ENCODE measurements at places on chromosomes 1 and 21. TPM values are rescaled to one million over a fixed set of nuclear protein-coding genes. Genes with fewer than 3 reads are reported as not detected.
A peak's percentile ranks its signal among the peaks of the same experiment; 100 is the strongest.

DNA sequence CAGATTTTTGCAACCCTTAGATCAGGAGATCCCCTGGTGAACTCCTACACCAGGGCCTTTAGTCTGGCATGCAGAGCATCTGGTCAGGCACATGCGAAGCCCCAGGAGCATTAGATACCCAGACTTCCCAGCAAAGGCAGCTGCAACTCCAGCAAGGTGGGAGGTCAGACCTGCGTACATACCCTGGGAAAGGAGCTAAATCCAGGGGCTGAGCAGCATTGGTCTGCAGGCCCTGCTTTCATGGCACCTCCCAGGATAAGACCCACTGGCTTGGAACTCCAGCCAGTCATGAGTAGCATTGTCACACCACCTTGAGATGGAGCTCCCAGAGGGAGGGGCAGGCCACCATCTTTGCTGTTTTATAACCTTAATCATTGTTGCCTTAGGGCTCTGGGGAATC lies 92.3 kb downstream of the KCNT2 start:
- no peak for ATAC-seq

DNA sequence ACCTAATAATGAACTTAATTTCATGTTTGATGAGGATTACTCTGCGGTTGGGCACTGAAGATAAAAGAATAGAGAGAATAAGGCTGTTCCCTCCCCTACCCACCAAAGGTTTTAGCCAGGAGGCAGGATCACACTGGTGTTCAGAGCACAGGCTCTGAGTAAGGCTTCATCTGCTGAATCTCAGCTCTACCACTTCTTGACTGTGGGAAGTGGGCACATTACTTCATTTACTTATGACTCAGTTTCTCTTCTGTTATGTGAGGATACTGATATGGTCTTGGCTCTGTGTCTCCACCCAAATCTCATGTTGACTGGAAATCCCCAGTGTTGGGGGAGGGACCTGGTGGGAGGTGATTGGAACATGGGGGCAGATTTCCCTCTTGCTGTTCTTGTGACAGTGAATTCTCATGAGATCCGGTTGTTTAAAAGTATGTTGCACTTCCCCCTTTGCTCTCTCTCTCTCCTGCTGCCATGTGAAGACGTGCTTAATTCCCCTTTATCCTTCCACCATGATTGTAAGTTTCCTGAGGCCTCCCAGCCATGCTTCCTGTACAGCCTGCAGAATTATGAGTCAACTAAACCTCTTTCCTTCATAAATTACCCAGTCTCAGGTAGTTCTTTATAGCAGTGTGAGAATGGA lies 79.7 kb downstream of the SMYD2 start:
- ATAC-seq = no peak

DNA sequence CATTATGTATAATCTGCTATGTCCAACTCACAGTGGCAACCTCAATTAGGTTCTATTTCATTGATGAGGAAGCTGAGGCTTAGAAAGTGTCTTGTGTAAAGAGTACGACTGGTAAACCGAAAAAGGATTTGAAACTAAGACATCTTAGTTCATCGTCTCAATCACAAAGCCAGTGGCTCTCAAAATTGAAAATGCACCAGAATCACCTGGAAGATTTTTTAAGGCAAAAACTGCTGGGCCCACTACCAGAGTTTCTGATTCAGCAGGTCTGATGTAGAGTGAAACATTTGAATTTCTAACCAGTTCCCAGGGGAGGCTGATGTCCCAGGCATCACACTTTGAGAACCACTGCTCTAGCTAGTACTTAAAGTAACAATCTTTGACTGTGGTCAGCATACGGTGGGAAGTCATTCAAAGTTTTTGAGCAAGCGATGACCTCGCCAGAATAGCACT lies 5.2 kb upstream of the LRRC53 start:
- no peak for ATAC-seq

DNA sequence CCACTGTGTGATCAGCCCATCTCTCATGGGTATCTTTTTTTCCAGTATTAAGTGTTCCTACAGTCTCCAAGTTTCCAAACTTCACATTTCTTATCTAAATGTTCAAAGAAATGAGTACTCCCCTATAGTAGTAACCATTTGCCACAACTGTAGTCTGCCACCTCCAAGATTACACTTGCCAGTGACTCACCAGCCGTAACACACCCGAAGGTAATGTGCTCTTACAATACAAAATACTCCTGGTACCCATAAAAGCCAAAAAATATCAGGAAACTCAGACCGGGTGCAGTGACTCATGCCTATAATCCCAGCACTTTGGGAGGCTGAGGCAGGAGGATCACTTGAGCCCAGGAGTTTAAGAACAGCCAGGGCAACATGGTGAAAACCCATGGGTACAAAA lies 20.5 kb upstream of the ZNF496 start:
- ATAC-seq = peak; percentile 51

- ATAC-seq = no peak
Observed at GRCh38 chr1:151504759-151505158, 6.4 kb upstream of the CGN start.

DNA sequence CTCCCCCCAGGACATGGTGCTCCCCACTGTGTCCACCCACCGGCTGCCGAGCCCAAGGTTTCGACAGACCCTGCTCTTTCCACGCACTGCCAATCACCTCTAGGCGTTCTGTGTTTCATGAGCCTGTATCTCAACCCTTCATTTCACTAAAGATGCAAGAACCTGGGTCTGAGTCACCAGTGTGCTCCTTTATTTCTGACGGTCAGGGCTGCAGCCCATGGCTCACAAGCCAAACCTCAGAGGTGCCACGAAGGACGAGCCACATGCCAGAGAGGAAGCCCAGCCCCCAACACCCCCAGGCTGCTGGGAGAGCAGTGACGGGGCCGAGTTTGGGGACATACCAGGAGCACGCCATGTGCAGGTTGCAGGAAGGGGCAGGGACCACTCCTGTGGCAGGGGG lies 79.2 kb upstream of the ARHGEF16 start:
- ATAC-seq = no peak

DNA sequence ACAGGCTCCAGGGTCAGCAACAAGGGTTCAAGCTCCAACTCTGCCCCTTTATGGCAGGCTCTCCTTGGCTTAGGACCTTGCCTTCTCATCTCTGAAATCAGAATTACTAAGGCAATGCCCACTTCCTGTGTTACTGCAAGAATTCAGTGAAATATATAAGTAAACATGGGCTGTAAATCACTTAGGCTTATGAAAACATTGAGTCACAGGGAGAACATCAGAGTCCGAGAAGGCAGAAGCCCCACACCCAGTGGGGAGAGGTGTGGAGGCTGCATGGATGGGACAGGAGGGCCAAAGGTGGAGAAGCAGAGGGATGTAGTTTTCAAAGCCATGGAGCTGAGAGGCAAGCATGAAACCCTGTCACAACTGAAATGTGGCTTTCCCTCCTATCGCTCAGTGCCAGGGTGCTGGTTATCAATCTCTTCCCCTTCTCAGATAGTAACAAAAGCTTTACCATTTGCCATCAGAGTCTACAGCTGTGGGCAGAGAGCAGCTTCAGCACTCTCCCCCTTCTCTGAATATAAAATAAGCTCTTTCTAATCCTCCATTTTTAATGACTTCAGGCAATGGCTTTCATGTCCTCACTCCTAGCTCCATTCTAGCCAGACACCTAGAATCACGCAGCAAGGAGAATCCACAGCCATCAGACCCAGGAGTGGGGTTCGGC lies 3.4 kb downstream of the RGS8 start:
- peak; percentile 31 for ATAC-seq

GRCh38 chr1:202397256-202397655 lies 48.8 kb downstream of the PPP1R12B start:
- no peak for ATAC-seq

- ATAC-seq = peak; percentile 63
Observed at GRCh38 chr1:235843461-235843961, 23.2 kb downstream of the LYST start.

GRCh38 chr1:242691610-242691945 lies 167.1 kb upstream of the PLD5 start:
- ATAC-seq = no peak

DNA sequence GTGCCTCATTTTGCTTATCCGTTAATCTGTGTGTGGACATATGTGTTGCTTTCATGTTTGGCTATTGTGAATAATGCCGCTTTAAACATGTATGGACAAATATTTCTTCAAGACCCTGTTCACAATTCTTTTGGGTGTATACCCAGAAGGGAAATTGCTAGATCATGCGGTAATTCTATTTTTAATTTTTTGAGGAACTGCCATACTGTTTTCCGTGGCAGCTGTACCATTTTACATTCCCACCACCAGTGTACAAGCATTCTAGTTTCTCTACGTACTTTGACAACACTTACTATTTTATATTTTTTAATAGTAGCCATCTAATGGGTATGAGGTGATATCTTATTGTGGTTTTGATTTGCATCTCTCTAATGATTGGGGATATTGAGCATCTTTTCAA lies 7.1 kb upstream of the NID1 start:
- ATAC-seq = no peak

GRCh38 chr1:39436842-39437241 lies 54.6 kb upstream of the BMP8A start:
- no peak for ATAC-seq

GRCh38 chr1:228917342-228917741 lies 182.1 kb downstream of the RHOU start:
- ATAC-seq = no peak

GRCh38 chr1:109890115-109890953 lies 20.3 kb upstream of the CSF1 start:
- peak; percentile 59 for ATAC-seq

DNA sequence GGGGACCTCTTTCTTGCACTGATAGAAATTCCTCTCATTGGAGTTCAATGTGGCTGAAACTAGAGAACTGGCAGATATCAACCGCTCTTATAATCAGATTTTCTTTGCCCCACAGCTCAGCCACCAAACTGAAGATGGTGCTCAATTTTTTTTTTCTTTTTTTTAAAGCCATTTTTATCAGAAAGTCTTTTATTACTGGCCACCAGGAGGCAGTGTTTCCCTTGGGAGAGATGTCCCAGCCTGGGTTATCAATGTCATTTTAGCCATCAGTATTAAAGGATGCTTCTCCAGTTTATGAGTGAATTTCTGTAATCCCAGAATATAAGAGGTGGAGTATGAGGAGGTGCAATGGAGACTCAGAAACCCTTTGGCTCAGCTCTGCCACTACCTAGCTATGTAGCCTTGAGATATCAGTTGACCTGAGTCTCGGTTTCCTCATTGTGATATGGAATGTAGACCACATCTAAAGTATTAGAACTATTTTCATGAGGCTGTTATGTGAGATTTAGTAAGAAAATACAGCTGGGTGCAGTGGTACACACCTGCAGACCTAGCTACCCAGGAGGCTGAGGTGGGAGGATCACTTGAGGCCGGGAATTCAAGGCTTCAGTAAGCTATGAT lies 27.6 kb downstream of the CD244 start:
- no peak for ATAC-seq

Gene CD34
- 4.3 TPM for total RNA-seq

Gene UAP1
- total RNA-seq = 40.5 TPM

Gene SEMA4A
- 34.6 TPM for total RNA-seq

Gene AMPD1
- total RNA-seq = not detected

Gene SLC22A15
- 6.6 TPM for total RNA-seq

Gene SLC16A1
- total RNA-seq = 54.8 TPM

Measured in esophagus mucosa (tissue), 1 donor.